ENCODE measurements at places on chromosomes 16 and 17. TPM values are rescaled to one million over a fixed set of nuclear protein-coding genes. Genes with fewer than 3 reads are reported as not detected.
A peak's percentile ranks its signal among the peaks of the same experiment; 100 is the strongest.

The EIF1 gene
- 153 TPM for total RNA-seq

The IL21R gene
- 0.88 TPM for total RNA-seq

The TEKT5 gene
- not detected for total RNA-seq

The ACLY gene
- total RNA-seq, result 83.0 TPM

The KRTAP17-1 gene
- total RNA-seq, result not detected

The SENP3 gene
- total RNA-seq, result 62.4 TPM

- H3K36me3 ChIP-seq, result peaks cover 22% of the 10 kb centered on the region
- H3K27me3 ChIP-seq, result no peaks in the 10 kb centered on the region
- peak; percentile 86 for DNase-seq
- peak within 1 kb of the TSS; percentile 26 for H3K4me3 ChIP-seq
- H3K27ac ChIP-seq, result peak within 1 kb of the TSS; percentile 32
Observed at GRCh38 chr17:45261577-45262515, at the start of gene SPATA32. Gene SPATA32 (minus strand): TSS chr17:45262094. CDS start chr17:45262016, 78 bp downstream.

DNA sequence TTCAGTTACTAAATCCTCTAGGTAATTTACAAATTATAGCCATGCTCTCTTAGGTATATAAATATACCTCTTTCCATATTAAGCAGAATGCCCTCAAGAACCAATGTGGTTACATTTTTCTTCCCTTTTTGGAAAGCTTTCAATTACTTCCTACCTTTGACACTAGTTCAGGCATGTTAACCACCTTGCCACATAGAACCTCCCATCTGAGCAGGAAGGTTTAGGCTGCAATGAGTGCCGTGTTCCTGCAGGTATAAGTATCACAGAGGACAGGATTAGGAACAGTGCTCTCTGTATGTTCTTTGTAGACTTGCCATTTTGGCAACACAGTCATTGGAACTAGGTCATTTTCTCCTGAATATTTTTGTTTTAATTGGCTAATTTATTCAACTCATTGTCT lies 20.1 kb downstream of the KRT25 start:
- no peak for DNase-seq
- no peaks in the 10 kb centered on the region for H3K4me1 ChIP-seq
- no peak overlapping the region for H3K27ac ChIP-seq
- H3K36me3 ChIP-seq, result no peaks in the 10 kb centered on the region

GRCh38 chr16:30775392-30776188 lies 11.4 kb downstream of the ZNF629 start:
- H3K4me1 ChIP-seq, result peaks cover 10% of the 10 kb centered on the region
- DNase-seq, result peak; percentile 84
- H3K27me3 ChIP-seq, result no peaks in the 10 kb centered on the region
- H3K36me3 ChIP-seq, result peaks cover 27% of the 10 kb centered on the region

DNA sequence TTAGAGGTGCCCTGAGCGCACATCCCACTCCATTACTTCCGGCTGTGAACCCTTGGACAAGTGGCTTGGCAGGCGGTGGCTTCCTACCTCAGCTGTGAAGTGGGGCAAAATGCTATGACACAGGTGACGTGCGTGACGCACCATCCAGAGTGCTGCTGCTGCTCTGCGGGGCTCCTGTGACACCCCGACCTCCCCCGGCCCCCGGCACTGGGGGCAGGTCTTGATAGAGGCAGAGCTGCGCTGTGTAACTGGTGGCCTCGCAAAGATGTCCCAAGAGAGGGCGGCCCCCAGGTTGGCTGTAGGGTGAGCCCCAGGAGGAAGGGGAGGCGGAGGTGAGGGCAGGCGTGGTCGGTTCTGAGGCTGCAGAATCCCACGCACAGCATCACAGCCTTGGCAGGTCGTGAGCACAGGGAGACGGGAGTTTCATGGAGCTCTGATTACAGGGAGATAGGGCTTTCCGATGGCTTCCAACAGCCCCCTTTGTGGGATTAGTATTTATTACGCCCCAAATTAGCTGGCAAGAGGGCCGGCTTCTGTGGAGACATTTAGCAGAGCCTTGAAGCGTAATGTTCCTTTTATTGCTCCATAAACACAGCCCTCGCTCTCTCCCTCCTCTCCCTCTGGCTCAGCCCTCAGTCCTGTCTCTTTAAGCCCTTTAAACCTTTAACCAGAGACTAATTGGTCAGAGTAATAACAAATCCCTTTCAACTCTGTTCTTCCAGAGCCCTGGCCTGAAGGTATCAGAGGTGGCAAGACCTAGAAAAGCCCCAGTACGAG lies 328.1 kb downstream of the C16orf95 start:
- no peak for DNase-seq
- no peaks in the 10 kb centered on the region for H3K36me3 ChIP-seq
- H3K27ac ChIP-seq, result no peak overlapping the region
- H3K4me3 ChIP-seq, result no peak overlapping the region
- no peaks in the 10 kb centered on the region for H3K4me1 ChIP-seq

DNA sequence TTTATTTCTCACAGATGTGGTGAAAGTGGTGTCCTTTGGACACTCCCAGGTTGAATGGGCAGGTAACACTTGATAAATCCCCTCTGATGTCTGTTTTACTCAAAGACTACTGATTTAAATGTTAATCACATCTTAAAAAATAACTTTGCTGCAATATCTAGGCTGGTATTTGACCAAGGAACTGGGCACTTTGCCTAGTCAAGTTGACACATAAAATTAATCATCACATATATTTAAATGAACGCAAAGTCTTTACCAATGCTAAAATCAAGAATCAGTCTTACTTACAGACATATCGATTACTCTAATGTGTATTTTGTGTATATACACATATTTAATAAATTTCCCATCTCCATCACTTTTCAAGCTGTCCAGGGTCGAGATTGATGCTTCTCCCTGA lies 7.0 kb downstream of the MT2A start:
- H3K4me1 ChIP-seq, result peaks cover 21% of the 10 kb centered on the region
- H3K36me3 ChIP-seq, result no peaks in the 10 kb centered on the region
- DNase-seq, result no peak

DNA sequence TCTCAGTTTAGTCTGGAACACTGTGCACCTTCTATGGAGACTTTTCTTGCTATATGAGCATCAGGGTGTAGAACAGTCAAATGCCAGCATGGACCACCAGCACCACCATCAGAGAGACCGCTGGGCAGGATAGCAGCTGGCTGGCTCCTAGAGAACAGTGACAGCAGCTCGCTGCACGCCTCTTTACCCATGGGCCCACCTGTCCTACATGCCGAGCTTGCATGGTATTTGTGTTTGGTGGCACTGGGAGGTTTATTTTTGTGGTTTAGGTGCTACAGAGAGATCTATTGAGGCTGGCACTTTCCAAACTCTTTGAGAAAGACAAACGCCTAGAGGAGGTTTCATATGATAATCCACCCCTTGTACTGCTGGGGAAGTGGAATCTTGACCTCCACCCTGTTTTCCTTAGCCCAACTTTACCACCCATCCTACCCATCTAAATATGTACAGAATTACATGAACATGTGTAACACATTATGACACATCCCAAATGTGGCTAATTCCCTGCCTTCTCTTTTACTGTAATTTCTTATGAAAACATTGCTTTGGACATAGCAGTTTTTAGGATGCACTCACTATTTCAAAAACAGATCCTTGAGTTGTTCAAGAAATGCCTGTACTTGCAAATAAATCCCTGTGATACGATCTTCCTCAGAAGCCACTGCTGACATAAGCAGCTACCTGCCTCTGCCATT lies 46.3 kb downstream of the COG7 start:
- no peak overlapping the region for H3K27ac ChIP-seq
- peaks cover 11% of the 10 kb centered on the region for H3K36me3 ChIP-seq
- no peak for DNase-seq
- no peak overlapping the region for H3K4me3 ChIP-seq
- no peaks in the 10 kb centered on the region for H3K27me3 ChIP-seq
- H3K4me1 ChIP-seq, result peaks cover 47% of the 10 kb centered on the region

GRCh38 chr16:68247400-68247799 lies 2.2 kb downstream of the PLA2G15 start:
- peaks cover 26% of the 10 kb centered on the region for H3K4me1 ChIP-seq
- H3K27ac ChIP-seq, result peak overlapping the region; percentile 29
- no peaks in the 10 kb centered on the region for H3K27me3 ChIP-seq
- no peak for DNase-seq

DNA sequence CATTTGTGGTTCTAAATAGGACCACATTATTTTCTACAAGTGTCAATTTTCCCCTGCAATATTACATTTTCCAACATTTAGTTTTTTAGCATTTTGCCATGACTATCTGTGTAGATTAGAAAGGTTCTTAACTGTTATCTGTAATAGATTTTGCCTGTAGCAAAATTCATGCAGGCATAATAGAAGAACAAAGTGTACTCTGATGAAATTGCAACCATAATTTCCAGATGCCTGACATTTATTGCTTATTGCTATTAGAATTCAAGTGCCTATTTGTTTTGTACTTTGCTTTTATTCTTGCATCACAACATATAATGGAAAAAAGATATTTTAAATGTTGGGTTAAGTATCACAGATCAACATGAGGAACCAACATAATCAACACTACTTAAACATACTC lies 337.7 kb downstream of the TOX3 start:
- H3K27me3 ChIP-seq, result no peaks in the 10 kb centered on the region
- no peaks in the 10 kb centered on the region for H3K36me3 ChIP-seq
- H3K4me1 ChIP-seq, result peaks cover 7% of the 10 kb centered on the region
- no peak overlapping the region for H3K27ac ChIP-seq

DNA sequence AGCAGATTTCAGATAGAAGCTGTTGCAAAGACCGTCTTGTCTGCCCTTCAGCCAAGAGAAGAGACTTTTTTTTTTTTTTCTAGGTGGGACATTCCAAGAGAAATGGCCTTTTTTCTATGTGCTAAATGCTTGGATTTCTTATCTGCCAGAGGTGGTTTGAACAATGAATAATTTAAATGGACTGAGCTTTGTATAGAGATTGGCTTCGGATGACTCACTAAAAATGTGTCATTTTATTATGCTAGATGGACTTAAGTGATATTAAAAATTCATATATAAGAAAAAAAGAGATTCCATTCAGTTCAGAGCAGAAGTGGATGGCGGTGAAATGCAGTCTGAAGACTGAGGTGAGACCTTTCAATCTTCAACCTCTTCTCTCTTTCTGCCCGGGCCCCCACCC lies 58.4 kb downstream of the MEAK7 start:
- H3K27ac ChIP-seq, result no peak overlapping the region
- DNase-seq, result no peak
- H3K4me3 ChIP-seq, result no peak overlapping the region
- H3K27me3 ChIP-seq, result no peaks in the 10 kb centered on the region
- H3K36me3 ChIP-seq, result no peaks in the 10 kb centered on the region
- H3K4me1 ChIP-seq, result no peaks in the 10 kb centered on the region

- H3K4me3 ChIP-seq, result no peak within 1 kb of the TSS
- peaks cover 43% of the 10 kb centered on the region for H3K4me1 ChIP-seq
Observed at GRCh38 chr17:29592850-29593551, at the start of gene ANKRD13B. Gene ANKRD13B (plus strand): TSS chr17:29593132. CDS start chr17:29593622, 490 bp downstream.

DNA sequence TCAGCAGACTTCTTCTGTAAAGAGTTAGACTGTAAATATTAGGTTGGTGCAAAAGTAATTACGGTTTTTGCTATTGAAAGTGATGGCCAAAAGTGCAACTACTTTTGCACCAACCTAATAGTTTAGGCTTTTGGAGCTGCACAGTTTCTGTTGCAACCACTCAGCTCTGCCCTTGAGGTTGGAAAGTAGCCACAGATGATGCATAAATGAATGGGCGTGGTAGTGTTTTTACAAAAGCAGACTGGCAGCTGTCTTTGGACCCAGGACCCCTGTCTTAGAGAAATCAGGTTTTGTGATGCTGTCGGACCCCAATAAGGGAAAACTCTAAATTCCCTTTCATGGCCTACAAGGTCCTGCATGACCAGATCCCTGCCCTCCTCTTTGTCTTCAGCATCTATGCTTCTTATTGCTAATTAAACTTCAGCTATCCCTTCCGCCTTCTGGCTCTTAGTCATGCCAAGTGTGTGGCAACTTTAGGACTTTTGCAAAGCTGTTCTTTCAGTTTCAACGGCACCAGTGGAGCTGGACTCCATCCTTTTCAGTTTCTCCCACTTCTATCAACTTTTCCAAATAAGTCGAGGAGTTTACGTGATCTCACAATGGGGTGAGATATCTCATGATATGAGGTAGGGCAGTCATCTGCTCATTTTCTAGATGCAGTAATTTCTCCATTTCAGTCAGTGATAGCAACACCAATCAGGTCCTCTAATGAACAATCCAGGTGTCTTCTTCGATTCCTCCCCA lies 232.3 kb downstream of the XYLT1 start:
- no peaks in the 10 kb centered on the region for H3K27me3 ChIP-seq
- no peaks in the 10 kb centered on the region for H3K4me1 ChIP-seq
- H3K4me3 ChIP-seq, result no peak overlapping the region
- H3K36me3 ChIP-seq, result no peaks in the 10 kb centered on the region
- no peak overlapping the region for H3K27ac ChIP-seq
- DNase-seq, result no peak

DNA sequence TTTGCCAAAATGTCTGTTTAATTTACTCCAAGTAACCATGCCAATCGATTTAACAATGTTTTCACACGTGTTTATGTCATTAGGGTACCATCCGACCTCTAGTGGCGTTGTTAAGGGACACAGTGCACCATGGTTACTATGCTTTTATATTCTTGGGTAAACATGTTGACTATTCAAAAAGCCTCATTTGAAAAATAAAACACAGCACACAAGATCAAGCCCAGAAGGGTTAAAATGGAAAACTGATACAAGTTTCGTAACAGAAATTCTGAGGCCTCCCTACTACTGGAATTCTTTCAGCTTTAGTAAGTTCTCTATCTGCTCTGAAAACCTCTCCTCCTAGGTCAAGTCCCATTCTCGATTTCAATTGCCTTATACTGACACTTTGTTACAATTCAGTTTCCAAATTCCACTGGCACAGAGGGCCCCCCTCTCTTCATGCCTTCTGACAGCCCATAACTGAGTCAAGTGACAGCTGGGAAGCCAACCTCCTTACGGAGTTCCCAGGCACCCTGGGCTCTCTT lies 2.1 kb downstream of the CFAP20 start:
- no peaks in the 10 kb centered on the region for H3K27me3 ChIP-seq
- H3K36me3 ChIP-seq, result no peaks in the 10 kb centered on the region
- H3K4me3 ChIP-seq, result no peak overlapping the region
- peaks cover 35% of the 10 kb centered on the region for H3K4me1 ChIP-seq
- H3K27ac ChIP-seq, result peak overlapping the region; percentile 38

- DNase-seq, result peak; percentile 54
- H3K4me1 ChIP-seq, result no peaks in the 10 kb centered on the region
- H3K4me3 ChIP-seq, result no peak overlapping the region
- peaks cover 7% of the 10 kb centered on the region for H3K27me3 ChIP-seq
- no peak overlapping the region for H3K27ac ChIP-seq
Observed at GRCh38 chr17:48307814-48308411, 122.1 kb downstream of the SKAP1 start.

- DNase-seq, result no peak
- no peaks in the 10 kb centered on the region for H3K27me3 ChIP-seq
- H3K4me3 ChIP-seq, result no peak overlapping the region
- H3K27ac ChIP-seq, result no peak overlapping the region
- no peaks in the 10 kb centered on the region for H3K4me1 ChIP-seq
Observed at GRCh38 chr16:7550096-7550495, 217.5 kb downstream of the RBFOX1 start.

DNA sequence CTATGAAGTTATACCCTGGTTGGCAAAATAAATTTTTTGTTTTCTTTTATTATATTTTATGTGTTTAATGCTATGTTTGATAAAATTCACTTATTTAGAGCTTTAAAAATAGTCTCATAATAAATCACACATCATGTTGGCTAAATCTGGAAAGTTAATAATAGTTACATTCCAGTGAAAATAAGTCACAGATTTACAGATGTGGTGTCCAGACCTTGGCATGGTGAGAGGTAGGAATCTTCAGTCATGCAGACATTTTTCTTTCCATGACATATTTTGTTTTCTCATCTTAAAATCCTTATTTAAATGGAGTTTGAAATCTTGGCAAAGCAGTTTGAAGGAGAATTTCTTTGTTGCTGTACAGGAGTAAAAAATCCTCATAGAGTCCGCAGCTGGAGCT lies 48.1 kb upstream of the GOSR1 start:
- H3K27me3 ChIP-seq, result no peaks in the 10 kb centered on the region
- H3K36me3 ChIP-seq, result peaks cover 8% of the 10 kb centered on the region
- no peak overlapping the region for H3K4me3 ChIP-seq
- no peaks in the 10 kb centered on the region for H3K4me1 ChIP-seq
- DNase-seq, result no peak
- no peak overlapping the region for H3K27ac ChIP-seq

Data from thyroid gland (tissue), 4 donors.